Calu3 (cell line): ENCODE measurements at places on chromosomes 6 and 20. TPM values are rescaled to one million over a fixed set of nuclear protein-coding genes. Genes with fewer than 3 reads are reported as not detected.

SLC22A16 gene
- total RNA-seq: not detected in 2 replicates

- peaks cover 28% of the 10 kb centered on the region for H3K27me3 ChIP-seq
- H3K4me3 ChIP-seq: no peak overlapping the region
- peak; percentile 6 for DNase-seq
- no peaks in the 10 kb centered on the region for H3K36me3 ChIP-seq
- H3K27ac ChIP-seq: no peak overlapping the region
Measured at GRCh38 chr6:63272397-63272796, 47.4 kb downstream of the LGSN start.

DNA sequence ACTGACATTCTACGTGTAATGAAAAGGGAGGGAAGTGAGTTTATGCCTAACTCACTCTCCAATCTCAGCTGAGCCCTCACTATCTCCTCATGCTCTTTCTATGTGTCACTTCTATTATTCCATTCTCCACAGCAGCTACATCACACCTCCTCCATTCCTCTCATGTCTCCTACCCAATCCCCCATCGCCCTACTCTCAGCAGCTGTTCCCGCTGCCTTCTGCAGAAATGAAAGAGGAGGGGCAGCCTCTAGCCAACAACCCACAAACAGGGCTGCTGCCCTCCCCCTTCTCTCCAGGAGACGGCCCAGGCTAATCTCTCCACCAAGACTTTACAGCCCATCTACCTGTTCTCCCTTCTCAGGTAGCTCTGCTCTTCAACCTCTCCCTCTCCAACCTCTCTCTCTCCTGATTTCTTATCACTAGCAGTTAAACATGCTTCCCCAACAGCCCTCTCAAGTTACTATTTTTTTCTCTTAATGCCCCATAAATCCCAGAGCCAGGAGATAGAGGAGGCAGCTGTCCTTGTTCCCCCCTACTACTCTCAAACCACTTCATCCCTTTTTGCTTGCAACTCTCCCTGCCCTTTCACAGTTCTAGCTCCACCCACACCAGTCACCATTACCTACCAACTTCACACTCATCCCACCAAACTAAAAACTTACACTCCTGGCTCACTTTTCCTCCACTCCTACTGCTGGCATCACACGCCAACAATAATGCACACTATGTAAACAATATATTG lies 136.5 kb downstream of the BTBD9 start:
- H3K4me1 ChIP-seq: no peaks in the 10 kb centered on the region
- no peaks in the 10 kb centered on the region for H3K36me3 ChIP-seq
- no peaks in the 10 kb centered on the region for H3K27me3 ChIP-seq
- no peak overlapping the region for H3K27ac ChIP-seq

GRCh38 chr6:142306736-142307135 lies 4.9 kb downstream of the ADGRG6 start:
- no peaks in the 10 kb centered on the region for H3K27me3 ChIP-seq
- H3K36me3 ChIP-seq: peaks cover 29% of the 10 kb centered on the region
- no peak for DNase-seq
- no peak overlapping the region for H3K27ac ChIP-seq
- H3K4me3 ChIP-seq: peak overlapping the region; percentile 94

- no peaks in the 10 kb centered on the region for H3K27me3 ChIP-seq
- no peak overlapping the region for H3K4me3 ChIP-seq
- no peaks in the 10 kb centered on the region for H3K36me3 ChIP-seq
- no peak for DNase-seq
Measured at GRCh38 chr20:15380770-15381169, 1043.4 kb upstream of the FLRT3 start.

GGT7 gene
- total RNA-seq: 13.5 and 16.2 TPM in 2 replicates

NFATC2 gene
- total RNA-seq: 14.2 and 15.8 TPM in 2 replicates

GHRH gene
- total RNA-seq: not detected in 2 replicates

PCK1 gene
- total RNA-seq: 0.12 and 0.19 TPM in 2 replicates

TMC2 gene
- total RNA-seq: not detected in 2 replicates

GRCh38 chr20:52768694-52769093 lies 203.5 kb upstream of the TSHZ2 start:
- no peak for DNase-seq
- no peak overlapping the region for H3K4me3 ChIP-seq
- H3K4me1 ChIP-seq: no peaks in the 10 kb centered on the region
- no peaks in the 10 kb centered on the region for H3K36me3 ChIP-seq
- H3K27me3 ChIP-seq: no peaks in the 10 kb centered on the region

GRCh38 chr6:161369339-161369738 lies 95.5 kb upstream of the AGPAT4 start:
- H3K27me3 ChIP-seq: no peaks in the 10 kb centered on the region
- H3K36me3 ChIP-seq: no peaks in the 10 kb centered on the region
- no peak overlapping the region for H3K27ac ChIP-seq
- no peak overlapping the region for H3K4me3 ChIP-seq
- DNase-seq: peak; percentile 50

ARID1B gene
- 50.5 and 53.5 TPM in 2 replicates for total RNA-seq

BPIFB4 gene
- total RNA-seq: not detected in 2 replicates

ABCF1 gene
- 88.3 and 92.4 TPM in 2 replicates for total RNA-seq

GRCh38 chr6:82712389-82712788 lies 348.8 kb downstream of the TPBG start:
- no peak overlapping the region for H3K4me3 ChIP-seq
- H3K27ac ChIP-seq: no peak overlapping the region
- H3K4me1 ChIP-seq: no peaks in the 10 kb centered on the region
- DNase-seq: no peak
- H3K36me3 ChIP-seq: no peaks in the 10 kb centered on the region

DNA sequence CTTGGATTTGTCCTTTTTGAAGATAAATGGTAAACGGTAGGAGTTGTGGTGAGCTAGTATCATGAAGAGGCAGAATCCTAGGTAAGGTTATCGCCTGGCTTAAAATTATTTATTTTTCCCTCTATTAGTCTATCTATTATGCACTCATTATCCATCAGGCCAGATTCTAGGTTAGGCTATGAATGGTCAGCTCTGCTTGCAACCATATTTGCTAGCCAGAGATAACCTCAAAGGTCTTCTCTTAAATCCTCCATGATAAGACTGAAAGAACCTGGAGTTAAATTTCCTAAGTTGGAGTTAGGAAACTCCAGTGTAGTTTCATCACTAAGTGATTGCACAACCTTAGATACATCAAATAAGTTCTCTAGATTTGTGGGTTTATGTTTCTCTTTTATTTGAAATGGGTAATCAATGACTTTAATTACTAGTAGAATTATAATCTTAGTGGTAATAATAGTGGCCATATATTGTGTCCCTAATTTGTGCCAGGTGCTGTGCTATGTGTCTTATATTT lies 302.1 kb upstream of the RUNX2 start:
- no peaks in the 10 kb centered on the region for H3K36me3 ChIP-seq
- no peak for DNase-seq
- no peak overlapping the region for H3K4me3 ChIP-seq
- H3K27me3 ChIP-seq: no peaks in the 10 kb centered on the region
- H3K4me1 ChIP-seq: no peaks in the 10 kb centered on the region
- no peak overlapping the region for H3K27ac ChIP-seq

DNA sequence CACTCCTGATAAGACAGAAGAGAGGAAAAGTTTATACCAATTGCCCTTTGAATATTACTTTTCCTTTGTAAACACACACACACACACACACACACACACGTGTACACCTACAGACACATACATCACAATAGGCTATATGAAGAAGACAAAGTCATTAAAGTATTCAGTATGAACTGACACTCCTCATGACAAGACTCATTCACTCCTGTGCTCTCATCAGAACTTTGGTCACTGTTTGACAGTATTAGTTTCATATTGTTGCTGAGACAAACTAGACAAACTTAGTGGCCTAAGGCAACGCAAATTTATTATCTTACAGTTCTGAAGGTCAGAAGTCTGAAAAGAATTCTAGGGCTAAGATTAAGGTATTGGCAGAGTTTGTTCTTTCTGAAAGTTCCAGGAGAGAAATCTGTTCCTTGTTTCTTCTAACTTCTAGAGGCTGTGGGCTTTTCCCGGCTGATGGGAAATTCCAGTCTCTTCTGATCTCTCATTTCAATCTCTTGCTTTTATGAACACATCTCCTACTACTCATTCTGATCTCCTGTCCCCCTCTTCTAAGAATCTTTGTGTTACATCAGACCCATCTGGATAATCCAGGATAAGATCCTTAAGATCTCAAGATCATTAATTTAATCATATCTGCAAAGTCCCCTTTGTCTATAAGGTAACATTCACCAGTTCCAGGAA lies 171.3 kb downstream of the HACE1 start:
- no peaks in the 10 kb centered on the region for H3K36me3 ChIP-seq
- no peaks in the 10 kb centered on the region for H3K27me3 ChIP-seq
- no peak for DNase-seq

- H3K4me3 ChIP-seq: peak overlapping the region; percentile 78
- H3K27me3 ChIP-seq: peaks cover 16% of the 10 kb centered on the region
- H3K4me1 ChIP-seq: no peaks in the 10 kb centered on the region
- peaks cover 12% of the 10 kb centered on the region for H3K36me3 ChIP-seq
- DNase-seq: no peak
Measured at GRCh38 chr6:123802351-123802696, 1.3 kb upstream of the NKAIN2 start.

DNA sequence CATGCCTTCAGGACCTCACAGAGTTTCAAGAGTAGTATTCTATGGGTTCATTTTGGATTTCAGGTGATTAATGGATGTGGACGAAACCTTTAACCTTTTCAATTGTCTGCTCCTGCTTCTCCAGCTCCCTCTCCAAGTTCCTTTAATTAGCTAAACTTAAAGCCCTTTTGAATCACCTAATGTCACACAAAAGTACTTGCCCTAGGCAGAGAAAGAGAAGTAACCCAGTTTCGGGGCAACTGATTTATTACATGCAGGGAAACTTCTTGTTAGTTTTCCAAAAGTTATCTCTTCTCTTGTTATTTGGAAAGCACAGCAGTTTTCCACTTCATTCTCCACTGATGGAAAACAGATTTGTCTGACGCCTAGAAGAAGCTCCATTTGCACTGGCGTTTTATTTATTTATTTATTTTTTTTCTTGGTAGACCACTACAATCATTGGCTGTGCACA lies 407.7 kb upstream of the JARID2 start:
- no peak overlapping the region for H3K27ac ChIP-seq
- peaks cover 40% of the 10 kb centered on the region for H3K27me3 ChIP-seq
- no peak overlapping the region for H3K4me3 ChIP-seq
- no peaks in the 10 kb centered on the region for H3K36me3 ChIP-seq

DNA sequence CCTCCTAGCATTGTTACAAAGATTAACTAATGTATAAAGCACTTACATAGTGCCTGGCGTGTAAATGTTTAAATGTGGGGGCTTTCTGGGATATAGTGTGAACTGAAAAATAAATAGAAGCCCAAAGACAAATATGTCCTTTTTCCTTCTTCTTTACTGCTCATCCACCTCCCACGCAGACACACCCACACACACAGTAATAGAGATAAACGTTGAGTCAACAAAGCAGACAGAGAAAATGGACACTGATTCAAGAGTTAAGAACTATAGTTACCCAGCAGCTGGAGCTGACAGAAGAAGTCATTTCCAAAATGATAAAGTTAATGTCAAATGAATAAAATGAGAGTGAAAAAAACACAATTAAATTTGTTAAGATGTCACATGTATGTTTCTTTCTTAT lies 68.3 kb downstream of the FHL5 start:
- no peaks in the 10 kb centered on the region for H3K27me3 ChIP-seq
- DNase-seq: no peak
- H3K4me3 ChIP-seq: no peak overlapping the region
- H3K27ac ChIP-seq: no peak overlapping the region
- H3K36me3 ChIP-seq: no peaks in the 10 kb centered on the region

MAP3K5 gene
- 15.3 and 15.8 TPM in 2 replicates for total RNA-seq

DNA sequence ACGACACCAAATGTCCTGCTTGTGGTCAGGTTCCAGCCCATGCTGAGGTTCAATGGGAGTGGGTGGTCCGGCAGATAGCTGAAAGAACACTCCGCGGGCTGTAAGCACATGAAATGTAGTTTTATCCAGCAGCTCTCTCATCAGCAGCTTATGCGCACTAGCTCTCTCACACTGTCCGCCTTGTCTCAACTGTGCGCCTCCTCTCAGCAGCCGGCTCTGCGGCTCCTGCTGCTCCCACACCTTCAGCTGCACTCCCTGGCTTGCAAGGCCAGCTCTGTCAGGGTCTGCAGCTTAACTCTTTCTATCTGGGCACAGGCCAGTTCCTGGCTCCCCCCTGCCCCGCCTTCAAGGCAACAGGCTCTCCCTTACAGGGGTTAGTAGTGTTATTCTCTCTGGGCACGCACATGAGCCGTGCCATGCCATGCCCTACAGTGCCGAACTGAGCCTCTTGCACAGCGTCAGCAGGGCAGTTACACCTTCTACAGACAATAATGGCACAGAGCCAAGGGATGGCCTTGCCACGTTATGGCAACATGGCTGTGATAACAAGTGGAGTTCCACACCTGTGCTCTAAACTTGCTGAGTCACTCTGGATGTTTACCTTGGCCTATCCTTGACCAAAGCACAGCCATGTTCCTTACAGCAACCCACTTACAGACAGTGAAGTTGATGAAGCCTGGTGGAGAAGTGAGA lies 84.0 kb upstream of the LRFN2 start:
- no peak overlapping the region for H3K27ac ChIP-seq
- H3K4me3 ChIP-seq: no peak overlapping the region
- no peaks in the 10 kb centered on the region for H3K36me3 ChIP-seq

SLC4A11 gene
- total RNA-seq: 9.4 and 11.0 TPM in 2 replicates

SERAC1 gene
- total RNA-seq: 5.5 and 5.9 TPM in 2 replicates

RNF39 gene
- 1.3 and 1.4 TPM in 2 replicates for total RNA-seq

GRCh38 chr6:3325210-3325609 lies 66.5 kb downstream of the PSMG4 start:
- H3K4me3 ChIP-seq: no peak overlapping the region
- H3K4me1 ChIP-seq: peaks cover 15% of the 10 kb centered on the region
- peaks cover 12% of the 10 kb centered on the region for H3K27me3 ChIP-seq
- DNase-seq: no peak

GRCh38 chr6:13406781-13407180 lies 78.4 kb upstream of the TBC1D7 start:
- H3K36me3 ChIP-seq: peaks cover 20% of the 10 kb centered on the region
- peak; percentile 29 for DNase-seq
- peak overlapping the region; percentile 100 for H3K27ac ChIP-seq
- peak overlapping the region; percentile 54 for H3K4me3 ChIP-seq
- H3K27me3 ChIP-seq: no peaks in the 10 kb centered on the region
- H3K4me1 ChIP-seq: peaks cover 52% of the 10 kb centered on the region

GRCh38 chr6:138592749-138593123 lies 93.4 kb upstream of the NHSL1 start:
- H3K27ac ChIP-seq: peak overlapping the region; percentile 92
- H3K27me3 ChIP-seq: no peaks in the 10 kb centered on the region
- H3K4me3 ChIP-seq: peak overlapping the region; percentile 54
- no peaks in the 10 kb centered on the region for H3K36me3 ChIP-seq

DNA sequence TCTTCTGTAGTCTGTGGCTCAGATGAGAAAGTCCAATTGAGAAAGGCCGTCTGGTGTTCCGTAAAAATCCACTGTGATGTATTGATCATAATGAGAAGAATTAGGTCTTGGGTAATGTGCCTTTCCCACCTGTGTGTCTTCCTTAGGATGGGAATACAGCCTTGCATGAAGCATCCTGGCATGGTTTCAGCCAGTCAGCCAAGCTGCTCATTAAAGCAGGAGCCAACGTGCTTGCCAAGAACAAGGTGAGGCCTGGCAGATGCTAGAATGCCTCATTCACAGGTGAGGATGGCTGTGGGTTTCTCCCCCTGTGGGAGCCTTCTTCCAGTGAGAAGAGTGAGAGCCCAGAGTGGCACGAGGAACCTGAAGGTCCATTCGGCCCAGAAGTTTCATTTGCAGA lies 32.7 kb downstream of the LYRM2 start:
- H3K27ac ChIP-seq: no peak overlapping the region
- H3K36me3 ChIP-seq: no peaks in the 10 kb centered on the region
- no peak for DNase-seq
- H3K4me1 ChIP-seq: no peaks in the 10 kb centered on the region

GPR6 gene
- total RNA-seq: not detected in 2 replicates
